ENCODE measurements at places on chromosomes 7 and 10.

- no peak for DNase-seq
Measured at GRCh38 chr10:11448190-11448544, 163.3 kb downstream of the USP6NL start.

- DNase-seq = peak; percentile 83
Measured at GRCh38 chr10:75400771-75401568, 594 bp downstream of the ZNF503 start.

- no peak for DNase-seq
Measured at GRCh38 chr7:33351709-33352108, 222.3 kb downstream of the BBS9 start.

- peak; percentile 88 for DNase-seq
Measured at GRCh38 chr10:101779544-101780186, 3.6 kb downstream of the NPM3 start.

Data from kidney (tissue), 22 donors.